ENCODE measurements at places on chromosomes 3 and 15.

DNA sequence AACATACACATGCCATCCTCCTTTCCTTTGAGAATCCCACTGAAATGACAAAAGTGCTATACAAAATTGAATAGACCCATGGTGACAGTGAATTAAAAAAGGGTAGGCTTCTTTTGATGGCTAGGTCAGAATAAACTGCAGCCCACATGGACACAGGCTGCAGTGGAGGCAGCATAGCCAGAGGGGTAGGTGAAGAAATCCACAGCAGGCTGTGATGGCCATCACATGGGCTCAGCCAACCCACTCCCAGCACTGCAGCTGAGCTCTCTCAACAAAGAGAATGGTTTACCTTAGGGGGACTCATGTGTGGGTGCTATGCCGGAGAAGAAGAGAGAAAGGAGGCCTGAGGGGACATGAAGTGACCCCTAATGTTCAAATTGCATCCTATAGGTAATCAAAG lies 331.1 kb downstream of the CHST2 start:
- DNase-seq: no peak

DNA sequence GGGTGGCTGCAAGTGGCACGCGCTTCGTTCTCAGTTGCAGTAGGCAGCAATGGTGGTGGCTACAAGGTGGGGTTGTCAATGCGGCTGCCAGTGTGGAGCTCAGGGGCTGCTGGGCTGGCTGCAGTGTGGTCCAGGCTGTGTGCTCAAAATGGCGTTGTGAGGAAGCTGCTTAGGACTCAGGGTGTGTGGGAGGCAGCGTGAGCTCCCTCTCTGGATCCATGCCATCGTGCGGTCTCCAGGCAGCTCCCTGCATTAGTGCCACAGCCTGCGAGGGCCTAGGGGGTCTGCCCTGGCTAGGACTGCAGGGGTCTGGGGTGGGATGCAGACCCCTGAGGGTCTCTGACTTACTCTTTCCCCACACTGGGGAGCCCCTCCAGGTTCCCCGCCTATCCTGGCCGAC lies 397.2 kb downstream of the OCA2 start:
- DNase-seq: no peak

GRCh38 chr3:99119385-99119784 lies 217.9 kb upstream of the DCBLD2 start:
- peak; percentile 6 for DNase-seq

DNA sequence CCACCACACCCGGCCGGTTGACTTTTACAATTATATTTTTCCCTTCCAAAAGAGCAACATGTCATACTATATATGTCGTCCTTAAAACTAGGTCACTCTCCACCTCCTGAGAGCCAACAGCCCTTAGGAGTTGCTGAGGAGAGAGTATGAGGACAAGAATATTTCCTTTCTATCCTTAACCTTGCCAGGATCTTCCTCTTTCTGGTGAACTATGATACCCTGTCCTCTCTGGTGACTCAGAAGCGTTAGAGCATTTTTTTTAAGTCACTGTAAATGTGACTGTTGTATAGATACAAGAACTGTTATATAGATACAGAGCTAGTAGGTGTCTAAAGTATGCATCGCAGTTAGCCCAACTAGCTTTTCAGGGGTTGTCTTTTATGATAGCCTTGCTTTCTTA lies 33.7 kb upstream of the MTHFS start:
- DNase-seq: no peak

- peak; percentile 42 for DNase-seq
These were observed 841 bp downstream of the EIF3J start for GRCh38 chr15:44537735-44538240.

GRCh38 chr15:85142312-85142711 lies 160.7 kb downstream of the PDE8A start:
- peak; percentile 37 for DNase-seq
